ENCODE measurements at places on chromosomes 5 and 9.
A peak's percentile ranks its signal among the peaks of the same experiment; 100 is the strongest.

GRCh38 chr5:161471211-161471950 is 75.1 kb downstream of the GABRB2 start:
- no peak for DNase-seq

GRCh38 chr5:179115845-179116524 is 55.8 kb downstream of the ZNF354C start:
- no peak for DNase-seq

DNA sequence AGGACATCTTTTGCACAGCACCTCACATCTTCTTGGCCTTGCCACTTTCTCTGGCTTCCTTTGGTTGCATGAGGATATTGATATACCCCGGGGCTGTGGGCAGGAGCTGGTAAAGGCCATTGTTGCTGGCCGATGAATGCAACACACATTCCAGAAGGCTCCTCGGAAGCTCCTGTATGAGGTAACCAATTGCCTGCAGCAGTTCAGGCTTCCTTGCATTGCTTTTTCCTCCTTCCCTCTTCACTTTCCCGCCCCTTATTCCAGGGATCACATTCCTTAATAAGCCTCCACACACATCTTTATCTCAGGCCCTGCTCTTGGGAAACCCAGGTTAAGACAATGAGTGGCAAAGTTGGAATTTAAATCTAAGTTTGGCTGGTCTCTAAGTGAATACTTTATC is 505.4 kb upstream of the CLINT1 start:
- no peak for DNase-seq

DNA sequence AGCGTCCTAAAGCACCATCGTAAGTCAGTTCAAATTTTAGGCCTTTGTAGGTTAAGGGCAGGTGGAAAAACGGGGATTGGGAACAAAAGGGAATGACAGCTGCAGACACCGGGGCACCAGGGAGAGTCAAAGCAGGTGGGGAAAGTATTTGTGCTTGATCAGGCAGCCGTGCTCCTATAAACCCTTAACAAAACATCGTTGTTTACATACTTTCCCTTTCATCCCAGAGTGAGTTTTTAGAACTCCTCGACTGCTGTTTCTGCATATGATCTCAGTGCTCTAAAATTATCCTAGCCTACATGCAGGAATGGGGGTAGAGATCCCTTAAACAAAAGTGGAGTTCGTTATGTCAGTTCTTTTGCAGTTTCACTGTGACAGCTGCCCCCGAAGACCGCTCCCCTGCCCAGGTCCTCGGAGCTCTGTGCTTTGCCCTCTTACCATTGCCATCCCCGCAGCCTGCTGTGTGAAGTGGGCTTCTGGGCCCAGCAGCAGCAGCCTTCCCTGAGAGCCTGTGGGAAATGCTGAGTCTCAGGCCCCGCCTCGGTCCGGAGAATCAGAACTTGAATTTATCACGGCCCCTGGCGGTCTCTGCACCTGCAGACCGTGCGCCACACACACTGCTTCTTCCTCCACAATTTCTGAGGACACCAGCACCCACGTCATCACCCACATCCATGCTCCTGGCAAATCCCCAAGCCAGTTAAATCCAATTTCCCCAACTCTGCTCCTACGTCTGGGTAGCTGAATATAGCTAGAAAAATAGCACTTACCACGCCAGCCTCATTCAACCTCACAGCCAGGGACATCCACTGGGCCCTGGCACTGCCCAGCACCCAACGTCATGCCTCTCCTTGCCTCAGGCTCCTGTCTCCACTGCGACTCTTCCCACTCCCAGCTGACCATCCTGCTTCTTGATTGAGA is 86.8 kb downstream of the NSUN2 start:
- no peak for DNase-seq

DNA sequence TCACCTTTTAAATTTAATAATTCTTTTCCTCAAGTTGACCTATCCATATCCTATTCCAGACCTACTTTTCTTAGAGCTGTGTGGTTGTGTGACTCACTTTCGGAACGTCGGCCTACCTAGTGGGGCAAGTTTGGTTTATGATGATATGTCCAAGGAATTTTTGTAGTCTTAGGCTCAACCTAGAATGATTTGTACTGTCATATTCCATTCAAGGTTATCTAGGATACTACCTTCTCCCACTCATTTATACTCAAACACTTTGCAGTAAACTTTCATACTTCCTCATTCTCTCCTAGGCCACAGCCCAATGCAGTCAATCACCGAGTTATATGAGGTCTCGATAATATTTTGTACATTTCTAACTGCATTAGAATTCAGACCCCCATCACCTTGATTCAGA is 61.9 kb downstream of the PIK3R1 start:
- DNase-seq = no peak

- DNase-seq = peak; percentile 38
Observed at GRCh38 chr5:120655828-120656435, 191.8 kb downstream of the PRR16 start.

- DNase-seq = no peak
Observed at GRCh38 chr9:91698266-91698665, 251.8 kb downstream of the ROR2 start.

DNA sequence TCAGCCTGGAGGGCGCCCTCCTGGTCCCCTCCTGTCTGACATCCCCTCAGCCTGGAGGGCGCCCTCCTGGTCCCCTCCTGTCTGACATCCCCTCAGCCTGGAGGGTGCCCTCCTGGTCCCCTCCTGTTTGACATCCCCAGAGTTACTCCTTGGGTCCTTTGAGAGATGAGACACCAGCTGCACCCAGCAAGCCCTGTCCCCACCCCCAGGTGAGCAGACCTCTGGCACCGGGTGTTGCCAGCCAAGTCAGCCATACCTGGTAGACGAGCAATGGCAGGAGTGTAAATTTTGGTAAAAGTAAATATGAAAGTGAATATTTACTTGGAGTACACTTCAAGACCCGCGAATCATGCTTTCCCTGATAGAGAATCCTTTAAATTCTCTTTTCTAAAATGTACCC is 25.4 kb downstream of the EXOC3 start:
- DNase-seq = no peak

DNA sequence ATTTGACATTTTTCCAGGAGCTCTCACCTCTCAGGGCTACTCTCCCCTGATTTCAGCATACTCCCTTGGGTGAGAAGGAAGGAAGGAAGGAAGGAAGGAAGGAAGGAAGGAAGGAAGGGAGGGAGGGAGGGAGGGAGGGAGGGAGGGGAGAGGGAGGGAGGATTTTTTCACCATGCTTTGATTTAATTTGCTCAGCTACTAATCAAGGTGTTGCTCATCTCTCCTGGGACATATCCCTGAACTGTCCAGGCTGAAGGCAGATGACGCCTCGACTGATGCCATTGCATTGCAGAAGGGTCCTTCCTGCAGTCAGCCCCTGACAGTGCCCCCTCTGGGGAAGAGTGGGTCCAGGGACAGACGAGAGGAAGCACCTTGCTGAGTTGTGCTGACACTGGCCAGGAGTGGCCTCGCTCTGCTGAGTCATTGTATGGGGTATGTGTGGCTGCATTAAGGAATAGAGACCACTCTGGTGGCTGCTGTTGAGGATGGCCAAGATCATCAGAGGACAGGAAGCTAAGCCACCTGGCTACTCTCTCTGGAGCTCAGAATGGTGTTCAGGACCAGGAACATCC is 43.6 kb upstream of the CRB2 start:
- no peak for DNase-seq

Data from tibial nerve (tissue), 4 donors.